Camera-type eye (tissue), 1 donor: ENCODE measurements at places on chromosomes 16 and 17. TPM values are rescaled to one million over a fixed set of nuclear protein-coding genes. Genes with fewer than 3 reads are reported as not detected.

CKLF gene
- 38.8 TPM for total RNA-seq

PYCARD gene
- 8.5 TPM for total RNA-seq

PIRT gene
- 1.3 TPM for total RNA-seq

TLCD2 gene
- 4.1 TPM for total RNA-seq

KRTAP4-5 gene
- total RNA-seq = not detected

TIGD7 gene
- 26.5 TPM for total RNA-seq

MYO1C gene
- 69.0 TPM for total RNA-seq

C16orf89 gene
- 1.2 TPM for total RNA-seq

EIF3C gene
- total RNA-seq = 214 TPM

SLC47A1 gene
- total RNA-seq = 8.7 TPM

APOH gene
- not detected for total RNA-seq

PHF23 gene
- total RNA-seq = 27.5 TPM

ITGA2B gene
- total RNA-seq = 9.0 TPM

KRTAP9-9 gene
- total RNA-seq = not detected

OR4D1 gene
- total RNA-seq = not detected

CCR7 gene
- not detected for total RNA-seq

PIP4K2B gene
- total RNA-seq = 101 TPM

PPP1R27 gene
- not detected for total RNA-seq

MEOX1 gene
- total RNA-seq = 7.9 TPM

KRTAP1-4 gene
- total RNA-seq = not detected

REXO5 gene
- 9.1 TPM for total RNA-seq

SLFN13 gene
- total RNA-seq = 2.7 TPM

ADORA2B gene
- 13.1 TPM for total RNA-seq

CDYL2 gene
- 8.1 TPM for total RNA-seq

SPN gene
- total RNA-seq = 1.3 TPM
